LHCN-M2 (cell line): ENCODE measurements at places on chromosomes 7 and 10. TPM values are rescaled to one million over a fixed set of nuclear protein-coding genes. Genes with fewer than 3 reads are reported as not detected.

ETV1 gene
- total RNA-seq: 24.1 and 33.2 TPM in 2 replicates

TMEM229A gene
- total RNA-seq: not detected in 2 replicates

ADCYAP1R1 gene
- 0.06 TPM in 1 of 2 replicates, not detected in the other for total RNA-seq

SUGCT gene
- total RNA-seq: 23.3 and 29.0 TPM in 2 replicates

CACUL1 gene
- 21.3 and 24.8 TPM in 2 replicates for total RNA-seq

PTPN20 gene
- not detected in 2 replicates for total RNA-seq

ZNF655 gene
- 87.3 and 98.4 TPM in 2 replicates for total RNA-seq

HACD1 gene
- total RNA-seq: 39.8 and 44.3 TPM in 2 replicates

- DNase-seq: no peak
These were observed 142.6 kb upstream of the KAT6B start for GRCh38 chr10:74683621-74684364.

GRCh38 chr10:113044016-113044755, 94.1 kb downstream of the TCF7L2 start:
- no peak for DNase-seq

- DNase-seq: no peak
These were observed 128.2 kb downstream of the DOCK1 start for GRCh38 chr10:127033216-127034033.

- DNase-seq: peak; percentile 60
These were observed 349.8 kb downstream of the PHTF2 start for GRCh38 chr7:78148166-78148894.

DNA sequence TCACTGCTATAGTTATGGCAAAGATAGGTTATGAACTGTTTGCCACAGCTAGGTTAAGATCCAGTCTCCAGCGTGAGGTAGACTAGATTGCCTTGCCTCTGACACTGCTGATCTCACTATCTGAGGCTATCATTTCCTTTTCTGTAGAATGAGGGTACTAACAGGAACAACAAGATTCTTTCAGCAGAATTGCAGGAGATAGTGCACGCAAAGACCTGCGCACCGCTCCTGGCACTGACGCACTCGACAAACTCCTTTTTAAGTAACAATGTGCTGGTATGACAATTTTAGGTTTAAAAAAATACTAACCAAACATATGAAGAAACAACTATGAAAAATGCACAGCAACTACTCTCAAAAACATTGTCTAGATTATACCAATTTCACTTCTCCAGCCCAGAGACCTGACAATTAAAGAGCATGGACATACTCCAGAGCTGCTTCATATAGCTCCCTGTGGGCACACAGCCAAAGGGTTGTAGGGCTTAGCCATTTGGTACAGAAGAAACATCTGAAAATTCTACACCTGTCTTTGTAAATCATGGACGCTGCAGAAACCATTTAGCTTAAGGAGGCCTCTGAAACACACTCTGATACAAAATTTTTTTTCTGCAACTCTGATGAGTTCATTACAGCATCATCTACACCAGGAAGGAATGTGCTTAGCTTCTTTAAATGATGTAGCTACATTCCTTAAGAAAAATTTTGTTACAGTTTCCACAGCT, 7.8 kb downstream of the ADAM12 start:
- DNase-seq: peak; percentile 89

GRCh38 chr10:48213047-48213446, 61.4 kb downstream of the FRMPD2 start:
- no peak for DNase-seq

DNA sequence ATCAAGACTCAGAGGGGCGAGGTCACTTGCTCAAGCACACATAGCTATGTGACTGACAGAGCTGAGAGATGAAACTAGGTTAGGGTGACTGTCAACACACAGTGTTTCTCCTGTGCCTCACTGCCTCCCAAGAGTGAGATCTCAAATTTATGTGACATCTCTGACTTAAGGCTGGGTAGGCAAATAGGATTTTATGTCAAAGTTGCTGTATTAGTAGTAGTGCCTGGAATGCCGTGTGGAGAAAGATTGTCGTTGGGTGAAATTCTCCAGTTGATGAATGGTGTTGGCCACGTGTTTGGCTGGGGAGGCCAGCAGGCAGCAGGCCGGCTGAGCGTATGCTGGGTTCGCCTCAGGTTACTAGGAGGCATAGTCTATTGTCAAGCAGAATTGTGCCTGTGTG, 148.3 kb upstream of the BMPER start:
- DNase-seq: peak; percentile 72

DNA sequence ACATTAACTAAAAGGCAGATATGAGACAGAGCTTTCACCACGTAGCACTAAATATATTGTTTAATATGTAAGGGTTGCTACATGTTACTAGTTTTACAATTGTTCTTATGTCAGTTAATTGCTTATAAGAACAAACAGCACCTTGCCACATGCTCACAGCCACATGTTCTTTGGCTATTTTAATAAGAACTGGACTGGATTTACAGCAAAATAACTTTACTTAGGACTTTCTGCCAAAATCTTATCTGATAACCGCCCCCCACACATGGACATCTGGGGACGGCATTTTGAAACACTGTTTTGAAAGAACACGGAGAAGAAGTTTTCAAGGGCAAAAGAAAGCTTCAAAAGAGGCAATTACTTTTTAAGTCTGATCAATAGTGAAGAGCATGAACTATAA, 45.3 kb downstream of the JAZF1 start:
- no peak for DNase-seq

- no peak for DNase-seq
These were observed 10.2 kb upstream of the IL2RA start for GRCh38 chr10:6072215-6072934.

GRCh38 chr7:83118347-83119025, 44.2 kb downstream of the PCLO start:
- no peak for DNase-seq

- DNase-seq: peak; percentile 41
These were observed 24.9 kb downstream of the LRRC20 start for GRCh38 chr10:70357565-70357964.
